ENCODE measurements at places on chromosomes 5 and 9.

DNA sequence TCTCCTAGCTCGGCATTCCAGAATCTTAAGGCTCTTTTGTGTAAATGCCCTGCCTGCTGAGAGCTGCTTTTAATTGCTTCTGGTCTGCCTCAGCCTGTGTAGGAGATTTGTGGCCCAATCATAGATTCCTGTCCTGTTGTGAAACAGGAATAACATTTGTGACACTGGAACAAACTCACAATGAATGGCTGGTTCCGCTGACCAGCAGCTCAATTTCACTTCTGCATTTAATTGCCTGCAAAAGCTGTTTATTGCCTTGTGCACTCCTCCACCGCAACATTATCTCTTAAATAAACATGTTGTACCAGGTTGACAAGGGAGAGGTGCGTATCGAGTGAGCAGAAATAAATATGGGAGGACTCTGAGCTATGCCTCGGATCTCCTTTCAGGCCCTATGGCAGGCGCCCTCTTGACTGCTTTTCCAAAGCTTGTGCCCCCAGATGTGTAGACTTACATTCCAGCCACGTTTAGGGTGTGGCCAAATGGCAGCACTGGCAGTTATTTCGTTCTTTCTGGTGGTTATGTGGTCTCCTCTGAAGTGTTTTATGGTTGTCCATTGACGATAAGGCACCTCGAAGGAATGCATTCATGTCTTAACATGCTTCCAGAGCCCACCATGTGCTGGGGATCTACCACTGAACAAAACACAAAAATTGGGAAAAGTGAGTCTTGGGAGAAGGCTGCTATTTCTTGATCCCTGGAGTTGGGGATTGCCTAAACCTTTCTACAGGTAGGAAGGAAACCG, 58.1 kb downstream of the DMRT1 start:
- DNase-seq = no peak

DNA sequence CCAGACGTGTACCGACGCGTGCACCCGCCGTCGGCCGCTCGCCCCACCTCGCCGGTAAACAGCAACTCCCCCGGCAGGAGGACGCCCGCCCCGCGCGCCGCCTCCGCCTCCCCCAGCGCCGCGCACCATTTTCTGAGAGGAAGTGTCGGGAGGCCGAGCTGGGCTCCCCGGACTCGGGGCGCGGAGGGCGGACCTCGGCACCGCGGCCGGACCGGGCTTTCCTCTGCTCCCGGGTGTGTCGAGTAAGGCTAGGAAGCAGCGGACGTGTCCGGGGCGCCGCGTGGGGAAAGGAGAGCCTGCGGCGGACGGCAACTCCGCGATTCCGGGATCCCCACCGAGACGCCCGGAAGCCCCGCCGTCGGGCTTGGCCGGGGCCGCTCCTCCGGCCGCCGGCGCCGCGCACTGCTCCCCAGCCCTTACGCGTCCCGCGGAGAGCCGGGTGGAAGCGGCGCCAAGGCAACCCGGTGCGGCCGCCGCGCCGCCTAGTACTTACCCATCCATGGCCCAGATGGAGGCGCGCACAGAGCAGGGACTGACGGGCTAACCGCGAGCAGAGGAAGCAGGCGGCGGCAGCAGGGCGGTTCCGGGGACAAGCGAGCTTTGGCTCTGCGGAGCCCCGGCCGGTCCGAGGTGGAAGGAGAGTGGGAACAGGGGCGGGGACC, at the start of gene PTBP3:
PTBP3 (minus strand) TSS at position 643 of the 662 bp plus-strand sequence. CDS start 35,754 bp downstream, outside the sequence.
- DNase-seq = peak; percentile 45

DNA sequence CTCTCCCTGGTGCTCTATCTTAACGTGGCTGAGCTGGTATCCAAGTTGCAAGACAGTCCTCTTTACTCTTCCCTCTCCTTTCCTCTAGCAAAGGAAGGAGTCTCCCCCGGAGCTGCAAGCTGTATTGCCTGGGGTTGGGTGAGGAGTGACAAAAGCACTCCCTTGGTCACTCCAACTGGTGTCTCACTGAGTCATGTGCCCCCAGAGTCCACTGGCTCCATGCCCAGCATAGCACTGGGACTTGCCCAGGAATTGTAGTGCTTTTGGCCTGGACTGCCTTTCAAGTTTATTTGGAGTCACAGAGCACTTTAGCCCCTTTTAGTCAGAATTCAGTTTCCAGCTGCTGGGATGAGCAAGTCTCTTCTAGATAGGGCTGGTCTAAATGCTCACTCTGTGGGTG, 82.6 kb upstream of the FST start:
- DNase-seq = no peak

- no peak for DNase-seq
Observed at GRCh38 chr9:79286992-79287707, 284.6 kb upstream of the TLE4 start.

DNA sequence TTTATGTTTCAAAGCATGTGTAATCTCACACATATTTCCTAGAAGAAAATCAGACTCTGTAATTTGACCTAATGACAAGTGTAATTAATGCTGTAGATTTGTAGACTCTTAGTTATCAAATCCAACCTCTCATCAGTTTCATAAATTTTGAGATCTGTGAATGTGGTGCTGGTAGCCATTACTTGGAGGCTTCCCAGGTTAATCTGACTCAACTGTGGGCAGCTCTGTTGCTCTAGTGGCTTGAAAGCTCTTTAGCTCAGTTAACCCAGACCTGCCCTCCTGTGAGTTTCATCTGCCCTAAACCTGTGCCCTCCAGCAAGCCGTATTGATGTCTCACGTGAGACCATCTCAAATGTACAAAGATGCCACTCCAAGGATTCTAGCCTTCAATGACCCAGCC, 323.4 kb downstream of the FBXL7 start:
- DNase-seq = no peak

GRCh38 chr5:107900721-107901120, 230.0 kb upstream of the EFNA5 start:
- DNase-seq = no peak

GRCh38 chr9:135991771-135992170, 30.6 kb upstream of the UBAC1 start:
- DNase-seq = no peak

DNA sequence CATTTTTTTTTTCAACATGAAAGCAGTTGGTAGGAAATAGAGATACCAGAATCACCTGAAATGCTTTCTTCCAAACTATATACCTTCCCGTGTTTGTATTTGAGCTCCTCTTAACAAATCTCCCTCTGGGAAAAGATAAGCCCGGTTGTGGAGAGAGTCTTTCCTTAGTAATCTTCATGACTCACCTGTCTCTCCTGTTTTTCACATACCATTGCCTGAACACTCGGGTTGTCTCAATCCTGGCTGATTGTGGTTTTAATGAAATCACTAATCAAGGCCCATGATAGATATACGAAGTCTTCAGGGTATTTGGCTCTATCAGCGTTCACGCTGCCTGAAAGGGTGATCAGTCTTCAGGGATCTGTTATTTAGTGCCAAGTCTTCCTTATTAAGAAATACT, 136.7 kb downstream of the MAN2A1 start:
- DNase-seq = no peak

- no peak for DNase-seq
Observed at GRCh38 chr5:51397996-51398395, 14.7 kb downstream of the ISL1 start.

DNA sequence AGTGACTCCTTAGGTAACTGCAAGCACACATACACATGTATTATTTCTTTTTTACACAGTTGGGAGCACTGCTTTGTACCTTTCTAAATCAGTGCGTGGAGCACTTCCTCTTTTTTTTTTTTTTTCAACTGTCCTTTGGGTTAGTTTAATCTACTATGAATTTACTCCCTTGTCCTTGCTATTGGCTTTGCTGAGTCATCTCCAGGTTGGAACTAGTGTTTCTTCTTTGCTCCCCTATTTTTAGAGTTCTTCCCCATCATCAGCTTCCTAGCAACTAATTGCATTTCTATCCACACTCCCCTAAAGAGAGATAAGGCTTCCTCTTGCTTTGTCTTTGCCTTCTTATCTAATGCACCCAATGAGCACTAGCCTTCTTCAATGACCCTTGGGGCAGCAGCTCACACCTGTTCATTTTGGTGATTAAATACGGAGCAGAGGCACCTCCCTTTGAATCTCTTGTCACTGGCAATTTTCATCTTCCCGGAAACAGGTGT, 24.3 kb downstream of the S100Z start:
- DNase-seq = no peak

DNA sequence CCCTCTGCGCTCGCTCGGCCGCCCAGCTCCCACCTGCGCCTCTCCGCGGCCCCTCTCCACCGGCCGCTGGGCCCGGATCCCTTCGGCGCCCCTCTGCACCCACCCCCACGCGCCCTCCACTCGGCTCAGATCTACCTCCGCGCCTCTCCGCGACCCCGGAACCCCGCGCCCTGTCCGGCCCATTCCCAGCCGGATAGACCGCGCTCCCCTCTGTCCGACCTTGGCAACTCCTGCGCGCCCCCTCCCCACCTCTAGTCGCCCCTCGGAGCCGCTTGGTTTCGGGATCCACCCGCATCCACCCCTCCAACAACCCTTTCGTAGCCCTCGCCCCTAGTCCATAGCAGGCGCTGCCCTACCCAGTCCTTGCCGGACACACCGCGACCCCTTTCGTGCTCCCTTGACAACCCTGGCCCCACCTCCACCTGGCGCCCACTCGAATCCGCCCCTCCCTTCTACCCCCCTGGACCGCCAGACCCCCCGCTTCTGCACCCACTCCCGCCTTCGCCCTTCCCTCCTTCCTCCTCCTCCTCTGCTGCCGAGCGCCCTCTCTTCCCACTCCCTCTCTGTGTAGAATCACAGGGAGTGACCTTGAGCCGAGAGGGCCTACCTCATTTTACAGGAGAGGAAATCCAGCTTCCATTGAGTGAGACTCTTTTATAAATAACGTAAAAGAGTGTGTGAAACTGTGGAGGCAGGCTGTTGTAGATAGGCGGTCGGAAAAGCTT, 525 bp upstream of the AK3 start:
- no peak for DNase-seq

DNA sequence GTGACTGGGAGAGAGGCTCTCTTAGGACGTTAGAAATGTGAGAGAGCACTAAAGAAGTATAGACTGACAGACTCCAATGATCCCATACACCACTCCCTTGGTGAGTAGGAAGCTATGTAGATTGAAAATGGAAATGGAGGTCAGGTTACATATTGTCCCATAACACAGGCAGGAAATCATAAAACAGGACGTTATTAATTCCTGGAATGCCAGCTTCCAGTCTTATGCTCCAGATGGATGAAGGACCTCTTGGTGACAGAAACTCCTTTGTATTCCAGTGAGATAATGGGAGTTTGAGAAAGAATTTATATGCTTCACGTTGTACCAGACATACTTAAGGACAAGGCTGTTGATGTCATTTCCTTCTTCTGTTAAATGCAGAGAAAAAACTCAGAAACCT, 338.2 kb upstream of the ITGA1 start:
- DNase-seq = no peak

DNA sequence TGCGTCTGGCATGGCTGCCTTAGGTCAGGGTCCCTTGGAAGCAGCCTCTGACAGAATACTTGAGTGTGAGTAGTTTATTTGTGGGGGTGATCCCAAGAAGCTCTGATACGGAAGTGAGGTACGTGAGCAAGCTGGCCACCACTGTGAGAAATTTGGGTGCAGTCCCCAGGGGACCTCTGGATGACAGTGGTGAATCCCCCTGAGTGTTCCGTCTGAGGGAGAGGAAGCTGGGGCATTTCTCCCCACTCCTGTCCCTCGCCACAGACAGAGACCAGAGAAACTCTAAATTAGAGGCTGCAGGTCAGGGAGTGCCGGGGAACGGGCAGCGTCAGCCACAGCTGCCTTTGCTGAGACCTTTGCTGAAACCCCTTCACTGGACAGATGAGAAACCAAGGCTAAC, 155.9 kb upstream of the COL5A1 start:
- DNase-seq = no peak

GRCh38 chr5:87076931-87077330, 190.8 kb upstream of the RASA1 start:
- DNase-seq = no peak

GRCh38 chr9:91836515-91836914, 113.5 kb downstream of the ROR2 start:
- DNase-seq = no peak

DNA sequence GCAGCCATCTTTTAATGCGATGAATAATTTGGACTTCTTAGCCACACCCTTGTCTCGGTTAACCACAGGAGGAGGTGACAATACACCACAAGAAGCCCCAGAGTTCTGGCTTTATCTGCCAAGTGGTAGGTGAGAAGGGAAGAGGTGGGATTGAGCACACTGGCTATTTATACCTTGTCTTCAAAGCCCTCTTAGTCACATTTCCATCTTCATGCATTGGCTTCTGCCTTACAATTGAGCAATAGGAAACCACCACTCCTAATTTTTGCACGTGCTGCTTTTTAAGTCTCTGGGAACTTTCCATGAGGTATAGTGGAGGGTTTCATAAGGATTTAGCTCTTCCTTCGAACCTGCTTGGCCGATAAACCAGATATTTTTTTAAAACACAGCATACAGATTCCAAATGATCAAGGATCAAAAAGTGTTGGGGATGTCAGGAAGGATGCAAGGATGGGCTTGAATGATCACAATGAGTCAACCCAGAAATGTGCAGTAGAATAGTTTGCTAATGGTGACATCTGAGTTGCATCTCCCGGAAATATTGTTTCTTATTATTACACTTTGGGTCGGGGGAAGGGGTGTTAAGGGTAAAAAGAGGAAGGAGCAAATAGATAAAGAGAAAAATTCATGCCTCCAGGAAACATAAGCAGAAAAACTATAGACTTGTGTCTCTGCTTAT, 25.5 kb downstream of the PLAC8L1 start:
- DNase-seq = no peak

DNA sequence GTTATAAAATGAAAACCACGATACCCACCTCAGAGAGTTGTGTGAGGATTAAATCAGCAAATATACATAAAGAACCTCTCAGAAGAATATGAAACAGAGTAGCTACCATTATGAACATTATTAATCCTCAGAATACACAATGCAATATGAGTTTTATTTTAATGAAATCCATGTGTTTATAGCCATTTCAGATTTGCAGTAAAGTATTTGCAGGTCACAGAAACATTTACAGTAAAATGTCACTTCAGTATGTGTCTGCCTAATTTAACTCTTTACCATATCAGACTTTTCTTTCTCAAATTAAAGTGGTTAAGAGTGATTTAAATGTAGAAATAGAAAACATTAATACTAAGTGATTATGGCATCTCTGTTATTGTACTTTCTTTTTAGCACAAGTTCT, 365.2 kb upstream of the MPDZ start:
- no peak for DNase-seq

DNA sequence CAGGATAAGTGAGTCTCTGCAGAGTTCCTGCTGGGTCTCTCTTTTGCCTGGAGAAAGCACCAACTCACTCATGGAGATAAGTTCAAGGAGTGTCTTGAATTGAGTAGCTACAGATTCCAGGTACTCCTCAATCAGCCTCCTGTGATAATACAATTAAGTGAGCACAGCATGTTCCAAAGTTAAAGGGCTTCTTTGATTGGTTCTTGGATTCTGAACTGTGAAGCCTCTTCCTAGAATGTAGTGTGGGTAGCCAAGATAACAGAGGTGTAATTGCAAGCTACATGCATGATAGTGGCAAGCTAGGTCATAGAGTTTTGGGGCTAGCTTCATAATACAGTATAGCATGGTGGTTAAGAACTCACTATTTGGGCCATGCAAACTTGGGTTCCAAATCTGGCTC, 23.2 kb upstream of the CARNMT1 start:
- no peak for DNase-seq

DNA sequence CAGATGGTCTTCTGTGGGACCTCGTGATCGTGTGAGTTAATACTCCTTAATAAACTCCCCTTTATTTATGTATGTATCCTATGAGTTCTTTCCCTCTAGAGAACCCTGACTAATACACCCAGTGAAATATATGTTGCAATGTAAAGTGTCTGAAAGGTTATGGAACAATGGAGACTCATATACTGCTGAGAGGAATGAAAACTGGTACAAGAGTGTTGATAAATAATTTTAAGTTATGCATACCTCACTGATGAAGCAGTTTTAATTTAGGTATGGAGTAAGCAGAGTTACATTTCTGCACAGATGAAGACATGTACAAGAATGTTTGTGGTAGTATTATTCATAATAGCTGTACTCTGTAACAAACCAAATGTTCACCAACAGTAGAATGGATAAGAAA, 438.3 kb downstream of the TAF11L14 start:
- DNase-seq = no peak
